Cardiac muscle cell (in vitro differentiated cells and primary cell): ENCODE measurements at places on chromosomes 7 and 10. TPM values are rescaled to one million over a fixed set of nuclear protein-coding genes. Genes with fewer than 3 reads are reported as not detected.

The PRR15 gene
- 4.9 and 8.9 TPM in 2 replicates for total RNA-seq

The SLC18A3 gene
- not detected in 2 replicates for total RNA-seq

The IFIT3 gene
- total RNA-seq = 0.21 and 0.24 TPM in 2 replicates

The ERVW-1 gene
- not detected in 2 replicates for total RNA-seq

The CDC14C gene
- total RNA-seq = not detected in 2 replicates

The ATXN7L1 gene
- 6.6 and 8.6 TPM in 2 replicates for total RNA-seq

The TLL2 gene
- total RNA-seq = 0.15 and 0.28 TPM in 2 replicates

The ZPBP gene
- not detected in 2 replicates for total RNA-seq

The OR13A1 gene
- 0.15 TPM in 1 of 2 replicates, not detected in the other for total RNA-seq

DNA sequence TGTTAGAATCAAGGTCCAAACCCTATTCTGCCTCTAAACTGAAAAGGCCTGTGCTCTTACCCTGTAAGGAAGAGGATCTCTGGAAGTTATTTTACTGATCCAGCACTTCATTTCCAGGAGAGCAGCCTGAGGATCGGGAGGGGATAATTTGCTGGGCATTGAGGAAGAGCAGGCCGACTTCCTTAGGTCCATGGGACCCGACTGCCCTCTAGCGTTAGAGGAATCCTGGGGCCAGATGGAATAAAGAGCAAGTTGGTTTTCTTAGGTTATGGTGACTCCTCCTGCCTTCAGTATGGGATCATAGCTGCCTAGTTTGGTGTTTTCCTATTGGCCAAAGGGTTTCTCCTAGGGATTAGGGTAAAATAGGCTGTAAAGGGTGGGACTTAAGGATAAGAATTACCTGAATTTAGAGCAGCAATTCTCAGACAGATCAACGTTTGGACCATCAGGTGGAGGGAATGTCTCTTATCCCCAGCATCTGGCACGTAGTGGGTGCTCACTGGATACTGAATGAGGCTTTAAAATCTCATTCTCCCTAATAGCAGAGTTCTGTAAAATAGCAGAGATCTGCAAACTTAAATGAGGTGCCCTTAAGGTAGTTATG lies 40.0 kb upstream of the SORBS1 start:
- H3K27ac ChIP-seq = no peak overlapping the region
- peak; percentile 92 for DNase-seq
- peaks cover 22% of the 10 kb centered on the region for H3K4me1 ChIP-seq
- no peak overlapping the region for H3K4me3 ChIP-seq
- no peaks in the 10 kb centered on the region for H3K27me3 ChIP-seq

DNA sequence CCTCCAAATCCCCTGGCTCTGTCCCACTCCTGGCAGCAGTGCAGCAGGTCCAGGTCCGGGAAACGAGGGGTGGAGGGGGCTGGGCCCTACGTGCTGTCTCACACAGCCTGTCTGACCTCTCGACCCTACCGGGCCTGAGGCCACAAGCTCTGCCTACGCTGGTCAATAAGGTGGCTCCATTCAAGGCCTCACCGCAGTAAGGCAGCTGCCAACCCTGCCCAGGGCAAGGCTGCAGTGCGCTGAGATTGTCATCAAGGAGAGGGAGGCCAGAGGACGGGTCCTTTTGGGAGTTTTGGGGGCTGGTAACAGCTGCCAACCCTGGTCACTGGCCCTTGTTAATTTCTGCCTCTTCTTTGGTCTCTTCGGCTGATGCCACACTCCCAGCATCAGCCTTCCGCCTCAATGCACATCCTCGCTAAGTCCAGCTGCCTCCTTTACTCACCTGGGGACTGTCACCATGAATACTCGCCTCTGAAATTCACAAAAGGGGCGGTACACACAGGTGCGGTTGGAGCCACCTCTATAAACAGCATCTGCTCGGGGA lies 3.5 kb downstream of the EPO start:
- peaks cover 41% of the 10 kb centered on the region for H3K27me3 ChIP-seq
- no peak overlapping the region for H3K27ac ChIP-seq
- H3K36me3 ChIP-seq = no peaks in the 10 kb centered on the region

DNA sequence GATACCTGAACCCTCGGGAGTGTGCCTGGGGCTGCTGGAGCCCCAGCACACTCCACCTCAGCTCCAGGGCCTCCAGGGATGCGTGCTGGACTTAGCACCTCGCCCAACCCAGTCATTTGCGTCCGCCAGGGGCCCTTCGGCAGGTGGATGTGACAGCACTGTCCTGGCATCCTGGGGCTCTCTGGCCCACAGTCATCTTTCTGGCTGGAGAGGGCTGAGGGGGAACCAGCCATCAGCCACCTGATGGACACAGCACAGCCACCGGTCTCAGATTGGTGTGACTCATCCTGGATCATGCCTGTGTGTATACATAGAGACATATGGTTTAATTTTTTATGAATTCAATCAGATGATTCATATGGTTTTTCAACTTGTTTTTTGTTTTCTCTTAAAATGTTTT lies 11.1 kb downstream of the ZNF775 start:
- peaks cover 9% of the 10 kb centered on the region for H3K4me1 ChIP-seq
- DNase-seq = no peak
- no peak overlapping the region for H3K27ac ChIP-seq
- H3K4me3 ChIP-seq = no peak overlapping the region
- H3K27me3 ChIP-seq = no peaks in the 10 kb centered on the region

GRCh38 chr10:52249850-52250395 lies 64.2 kb upstream of the DKK1 start:
- H3K4me1 ChIP-seq = peaks cover 12% of the 10 kb centered on the region
- H3K27me3 ChIP-seq = no peaks in the 10 kb centered on the region
- no peaks in the 10 kb centered on the region for H3K36me3 ChIP-seq

GRCh38 chr10:51733057-51733456 lies 33.7 kb upstream of the CSTF2T start:
- no peaks in the 10 kb centered on the region for H3K4me1 ChIP-seq
- H3K4me3 ChIP-seq = no peak overlapping the region
- no peak overlapping the region for H3K27ac ChIP-seq
- no peaks in the 10 kb centered on the region for H3K27me3 ChIP-seq

GRCh38 chr7:128742206-128742605 lies 3.0 kb downstream of the CALU start:
- no peak for DNase-seq
- no peak overlapping the region for H3K4me3 ChIP-seq
- H3K4me1 ChIP-seq = peaks cover 13% of the 10 kb centered on the region
- H3K36me3 ChIP-seq = no peaks in the 10 kb centered on the region
- H3K27me3 ChIP-seq = no peaks in the 10 kb centered on the region
- H3K27ac ChIP-seq = no peak overlapping the region

GRCh38 chr10:63681993-63682697 lies 160.9 kb downstream of the REEP3 start:
- H3K27me3 ChIP-seq = no peaks in the 10 kb centered on the region
- no peak overlapping the region for H3K27ac ChIP-seq
- no peaks in the 10 kb centered on the region for H3K4me1 ChIP-seq

GRCh38 chr7:77409739-77410547 lies 6.2 kb downstream of the GSAP start:
- no peak overlapping the region for H3K27ac ChIP-seq
- no peaks in the 10 kb centered on the region for H3K36me3 ChIP-seq
- H3K4me1 ChIP-seq = no peaks in the 10 kb centered on the region
- peaks cover 17% of the 10 kb centered on the region for H3K27me3 ChIP-seq
- no peak overlapping the region for H3K4me3 ChIP-seq
- no peak for DNase-seq

GRCh38 chr10:76001019-76001418 lies 569.6 kb downstream of the LRMDA start:
- no peaks in the 10 kb centered on the region for H3K27me3 ChIP-seq
- H3K4me3 ChIP-seq = no peak overlapping the region
- no peak overlapping the region for H3K27ac ChIP-seq
- no peaks in the 10 kb centered on the region for H3K36me3 ChIP-seq

DNA sequence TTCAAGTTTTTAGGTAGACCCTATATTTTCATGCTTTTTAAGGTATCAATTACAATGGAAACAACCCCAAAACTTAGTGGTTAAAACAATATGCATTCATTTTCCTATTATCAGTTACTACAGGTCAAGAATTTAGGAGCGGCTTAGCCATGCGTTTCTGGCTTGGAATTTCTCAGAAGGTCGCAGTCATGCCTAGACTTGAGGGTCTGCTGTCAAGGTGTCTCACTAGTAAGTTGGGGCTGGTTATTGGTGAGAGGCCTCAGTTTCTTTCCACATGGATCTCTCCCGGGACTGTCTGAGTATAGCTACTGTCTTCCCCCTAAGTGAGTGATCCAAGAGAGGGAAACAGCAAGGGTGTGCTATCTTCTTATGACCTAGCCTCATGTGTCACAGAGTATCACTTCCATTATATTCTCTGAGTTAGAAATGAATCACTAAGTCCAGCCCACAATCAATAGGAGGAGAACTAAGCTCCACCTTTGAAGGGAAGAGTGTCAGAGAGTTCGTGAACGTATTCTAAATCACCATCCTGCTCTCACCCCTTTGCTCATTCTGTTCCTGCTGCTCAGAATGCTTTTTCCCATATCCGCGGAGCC lies 80.5 kb downstream of the RTKN2 start:
- no peak overlapping the region for H3K4me3 ChIP-seq
- DNase-seq = no peak
- H3K27ac ChIP-seq = no peak overlapping the region
- no peaks in the 10 kb centered on the region for H3K27me3 ChIP-seq
- no peaks in the 10 kb centered on the region for H3K36me3 ChIP-seq
- H3K4me1 ChIP-seq = peaks cover 17% of the 10 kb centered on the region

DNA sequence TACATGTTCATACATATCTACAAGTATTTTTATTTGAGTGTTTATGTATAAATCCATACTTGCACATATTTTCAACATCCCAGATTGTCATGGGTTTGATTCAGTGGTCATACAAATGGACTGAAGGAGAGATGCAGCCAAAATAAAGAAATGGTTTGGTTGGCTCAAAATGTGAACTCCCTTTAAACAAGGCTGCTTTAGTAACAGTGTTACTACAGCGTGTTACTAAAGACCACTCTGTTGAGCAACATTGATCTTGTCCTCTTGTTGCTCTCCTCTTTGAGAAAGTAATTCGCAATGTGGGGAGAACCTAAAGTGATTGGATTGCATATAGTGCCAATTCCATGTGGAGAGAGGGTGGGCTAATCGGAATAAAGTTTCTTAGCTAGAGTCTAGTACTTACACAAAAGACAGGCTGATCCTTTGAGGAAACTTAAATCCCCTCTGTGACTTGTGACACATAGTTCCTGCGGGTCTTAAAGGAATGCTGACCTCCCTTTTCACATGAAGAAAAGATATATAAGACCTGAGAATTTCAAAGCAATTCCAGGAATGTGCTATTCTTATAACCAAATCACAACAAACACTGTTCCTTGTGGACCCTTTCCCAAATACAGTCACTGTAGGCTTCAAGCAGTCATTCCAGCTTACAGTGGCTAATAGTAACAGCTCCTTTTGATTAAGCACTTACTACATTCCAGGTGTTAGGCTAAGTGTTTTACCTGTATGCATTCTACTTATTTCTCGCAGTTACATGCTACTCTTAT lies 144.3 kb downstream of the FZD1 start:
- no peaks in the 10 kb centered on the region for H3K4me1 ChIP-seq
- H3K27ac ChIP-seq = no peak overlapping the region
- no peaks in the 10 kb centered on the region for H3K36me3 ChIP-seq
- no peaks in the 10 kb centered on the region for H3K27me3 ChIP-seq

GRCh38 chr7:120806669-120807068 lies 51.3 kb downstream of the TSPAN12 start:
- no peaks in the 10 kb centered on the region for H3K4me1 ChIP-seq
- no peaks in the 10 kb centered on the region for H3K27me3 ChIP-seq
- no peak overlapping the region for H3K4me3 ChIP-seq
- peak; percentile 13 for DNase-seq
- H3K36me3 ChIP-seq = no peaks in the 10 kb centered on the region

DNA sequence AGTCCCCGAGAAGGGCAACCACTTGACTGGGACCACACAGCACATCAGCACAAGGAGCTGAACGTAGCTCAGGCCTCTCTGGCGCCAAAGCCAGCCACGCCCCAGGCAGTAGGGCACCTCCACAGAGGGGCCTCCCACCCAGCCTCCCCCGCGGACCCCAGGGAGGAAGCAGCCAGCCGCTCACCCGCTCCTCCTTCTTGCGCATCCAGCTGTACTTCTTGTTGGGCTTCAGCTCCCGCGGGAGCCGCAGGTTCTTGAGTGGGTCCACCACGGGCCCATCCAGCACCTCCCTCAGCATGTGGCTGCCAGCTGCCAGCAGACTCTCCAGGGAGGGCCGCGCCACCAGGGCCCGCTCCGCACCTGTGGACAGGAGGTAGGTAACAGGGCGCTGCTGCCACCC lies 61.2 kb downstream of the TNRC18 start:
- H3K4me1 ChIP-seq = peaks cover 12% of the 10 kb centered on the region
- DNase-seq = no peak
- H3K36me3 ChIP-seq = peaks cover 17% of the 10 kb centered on the region
- H3K27ac ChIP-seq = no peak overlapping the region
- H3K27me3 ChIP-seq = no peaks in the 10 kb centered on the region
- no peak overlapping the region for H3K4me3 ChIP-seq

DNA sequence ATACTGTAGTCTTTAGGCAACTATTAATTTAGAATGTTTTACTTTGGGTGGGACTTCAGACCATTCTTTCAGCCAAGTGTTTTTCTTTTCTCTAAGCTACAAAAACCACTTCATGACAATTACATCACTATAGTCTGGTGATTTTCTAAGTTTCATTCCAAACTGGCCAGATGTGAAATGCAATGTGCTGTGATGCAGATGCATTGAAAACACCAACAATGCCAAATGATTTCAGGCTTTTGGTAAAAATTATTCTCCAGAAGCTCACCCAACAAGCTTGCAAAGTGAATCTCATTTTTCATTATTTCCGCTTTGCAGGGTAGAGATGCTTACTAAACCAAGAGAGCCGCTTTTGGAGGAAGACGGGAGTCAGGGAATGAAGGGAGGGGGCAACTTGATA lies 118.4 kb upstream of the ANK3 start:
- H3K27ac ChIP-seq = no peak overlapping the region
- no peak for DNase-seq
- H3K4me3 ChIP-seq = no peak overlapping the region
- H3K4me1 ChIP-seq = no peaks in the 10 kb centered on the region
- no peaks in the 10 kb centered on the region for H3K36me3 ChIP-seq

DNA sequence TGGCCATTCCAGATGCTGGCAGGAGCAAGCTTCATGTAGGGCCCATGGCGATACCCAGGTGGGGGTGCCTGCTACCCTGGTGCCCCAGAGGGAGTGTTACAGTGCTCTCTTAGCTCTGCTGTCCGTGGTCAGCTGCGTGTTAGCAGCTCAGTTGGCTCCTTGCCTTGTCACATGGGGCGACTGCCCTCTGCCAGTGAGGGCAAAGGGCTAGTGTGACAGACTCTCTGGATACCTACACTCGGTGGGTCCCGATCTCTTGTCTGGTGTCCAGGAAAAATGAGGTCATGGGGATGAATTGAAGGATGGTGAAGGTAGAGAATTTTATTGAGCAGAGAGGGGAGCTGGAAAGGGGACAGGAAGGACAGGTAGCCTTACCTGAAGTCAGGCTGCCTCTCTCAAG lies 152.2 kb downstream of the CYP26A1 start:
- H3K36me3 ChIP-seq = no peaks in the 10 kb centered on the region
- peaks cover 7% of the 10 kb centered on the region for H3K4me1 ChIP-seq
- H3K4me3 ChIP-seq = no peak overlapping the region
- H3K27ac ChIP-seq = no peak overlapping the region
- DNase-seq = no peak
- H3K27me3 ChIP-seq = no peaks in the 10 kb centered on the region

- no peaks in the 10 kb centered on the region for H3K36me3 ChIP-seq
- H3K27me3 ChIP-seq = no peaks in the 10 kb centered on the region
- H3K4me1 ChIP-seq = no peaks in the 10 kb centered on the region
- no peak for DNase-seq
- H3K4me3 ChIP-seq = no peak overlapping the region
Measured at GRCh38 chr10:124074501-124075109, 18.8 kb downstream of the CHST15 start.
